Fibroblast of lung (primary cell): ENCODE measurements at places on chromosomes 2 and 18. TPM values are rescaled to one million over a fixed set of nuclear protein-coding genes. Genes with fewer than 3 reads are reported as not detected.
A peak's percentile ranks its signal among the peaks of the same experiment; 100 is the strongest.

SCN2A gene
- polyA plus RNA-seq = 0.76 and 0.77 TPM in 2 replicates

RIT2 gene
- not detected in 2 replicates for polyA plus RNA-seq

PECR gene
- 11.7 and 15.4 TPM in 2 replicates for polyA plus RNA-seq

- no peaks in the 10 kb centered on the region for H3K27me3 ChIP-seq
- no peaks in the 10 kb centered on the region for H3K36me3 ChIP-seq
- no peak overlapping the region for H3K27ac ChIP-seq
- H3K4me3 ChIP-seq = no peak overlapping the region
- H3K4me1 ChIP-seq = no peaks in the 10 kb centered on the region
- DNase-seq = peak; percentile 6
Observed at GRCh38 chr2:238336151-238336550, 15.8 kb downstream of the TRAF3IP1 start.

DUSP19 gene
- polyA plus RNA-seq = 2.4 and 2.6 TPM in 2 replicates

NOSTRIN gene
- polyA plus RNA-seq = 0.46 and 1.3 TPM in 2 replicates

GRCh38 chr2:106106622-106107508 lies 87.2 kb downstream of the UXS1 start:
- H3K36me3 ChIP-seq = no peaks in the 10 kb centered on the region
- no peak overlapping the region for H3K4me3 ChIP-seq
- no peaks in the 10 kb centered on the region for H3K27me3 ChIP-seq
